ENCODE measurements at places on chromosomes 12 and 14. TPM values are rescaled to one million over a fixed set of nuclear protein-coding genes. Genes with fewer than 3 reads are reported as not detected.

The C12orf60 gene
- 2.0 TPM for total RNA-seq

The NFE2 gene
- total RNA-seq = 1.1 TPM

The MDGA2 gene
- 2.1 TPM for total RNA-seq

The ANKRD13A gene
- total RNA-seq = 87.4 TPM

The BEGAIN gene
- 5.1 TPM for total RNA-seq

The ACRBP gene
- total RNA-seq = 2.3 TPM

The LRRC10 gene
- total RNA-seq = not detected

The CDKN1B gene
- 73.5 TPM for total RNA-seq

The BICDL1 gene
- total RNA-seq = 8.6 TPM

The PDE3A gene
- 5.5 TPM for total RNA-seq

The GDF3 gene
- total RNA-seq = not detected

The PRH2 gene
- total RNA-seq = 1.8 TPM

The LMO3 gene
- 9.6 TPM for total RNA-seq

The INTS13 gene
- 22.1 TPM for total RNA-seq

The OVCH1 gene
- not detected for total RNA-seq

The KRT72 gene
- total RNA-seq = not detected

The LGR5 gene
- total RNA-seq = 0.64 TPM

The CMAS gene
- total RNA-seq = 45.4 TPM

The LAG3 gene
- total RNA-seq = 0.73 TPM

GRCh38 chr12:41188841-41189394, 798 bp downstream of the PDZRN4 start:
- DNase-seq = no peak

DNA sequence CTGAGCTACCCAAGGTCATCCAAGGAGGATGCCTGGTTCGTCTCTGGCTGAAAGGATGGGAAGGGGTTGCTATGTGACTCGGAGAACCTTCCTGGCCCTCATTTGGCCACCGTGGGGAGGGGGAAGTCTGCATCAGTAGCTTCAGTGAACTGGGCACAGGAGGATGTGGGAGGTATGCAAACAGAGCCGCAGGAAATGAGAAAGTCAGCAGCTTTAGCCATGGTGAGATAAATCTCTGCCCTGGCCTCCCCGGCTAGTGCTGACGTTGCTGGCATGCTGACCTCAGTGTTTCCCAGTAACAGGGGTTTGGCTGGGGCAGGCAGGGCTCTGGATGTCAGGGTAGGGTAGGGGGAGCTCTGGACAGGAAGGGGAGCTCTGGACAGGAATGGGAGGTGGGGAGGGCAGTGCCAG, 2.3 kb upstream of the CEBPE start:
- DNase-seq = no peak

GRCh38 chr12:66688846-66689439, 10.1 kb upstream of the GRIP1 start:
- peak; percentile 30 for DNase-seq

- DNase-seq = no peak
Observed at GRCh38 chr12:51189790-51190355, 16.9 kb upstream of the TFCP2 start.

GRCh38 chr12:96606644-96607043, 117.3 kb downstream of the CFAP54 start:
- no peak for DNase-seq

- DNase-seq = no peak
Observed at GRCh38 chr12:105318651-105319483, 11.6 kb upstream of the C12orf75 start.

DNA sequence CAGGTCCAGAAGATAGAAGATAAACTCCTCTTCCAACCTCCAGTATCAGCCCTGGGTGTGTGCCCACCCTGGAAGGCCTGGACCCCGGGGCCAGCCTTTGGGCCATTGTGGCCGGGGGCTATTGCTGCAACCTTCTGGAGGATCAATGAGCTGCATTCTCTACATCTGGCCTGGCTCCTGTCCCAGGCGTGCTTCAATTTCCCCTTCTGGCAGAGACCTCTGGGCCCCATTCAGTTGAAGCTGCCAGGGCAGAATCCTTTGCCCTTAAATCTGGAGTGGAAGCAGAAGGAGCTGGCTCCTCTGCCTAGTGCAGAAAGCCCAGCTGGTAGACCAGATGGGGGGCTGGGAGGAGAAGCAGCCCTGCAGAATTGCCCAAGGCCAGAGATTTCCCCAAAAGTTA, 10.0 kb downstream of the NYNRIN start:
- DNase-seq = no peak

- no peak for DNase-seq
Observed at GRCh38 chr12:105865886-105866285, 272.9 kb downstream of the NUAK1 start.

DNA sequence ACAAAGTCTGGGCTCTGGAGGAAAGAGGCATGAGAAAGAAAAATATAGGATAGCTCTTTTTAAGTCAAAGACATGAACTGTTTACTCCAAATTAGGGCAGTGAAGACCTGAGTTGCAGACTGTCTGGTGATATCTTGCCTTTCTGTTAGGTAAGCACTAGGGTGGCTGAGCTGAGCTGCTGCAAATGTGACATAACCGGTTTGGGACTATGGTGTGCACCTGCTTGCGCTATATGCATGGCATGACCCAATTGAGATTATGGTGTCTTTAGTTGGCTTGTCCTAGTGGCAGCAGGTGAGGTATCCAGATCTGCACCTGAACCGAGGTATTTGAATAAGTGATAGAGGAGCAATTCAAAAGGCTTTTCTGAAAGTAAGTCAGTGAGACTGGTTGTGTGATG, 345.6 kb downstream of the APAF1 start:
- DNase-seq = no peak

DNA sequence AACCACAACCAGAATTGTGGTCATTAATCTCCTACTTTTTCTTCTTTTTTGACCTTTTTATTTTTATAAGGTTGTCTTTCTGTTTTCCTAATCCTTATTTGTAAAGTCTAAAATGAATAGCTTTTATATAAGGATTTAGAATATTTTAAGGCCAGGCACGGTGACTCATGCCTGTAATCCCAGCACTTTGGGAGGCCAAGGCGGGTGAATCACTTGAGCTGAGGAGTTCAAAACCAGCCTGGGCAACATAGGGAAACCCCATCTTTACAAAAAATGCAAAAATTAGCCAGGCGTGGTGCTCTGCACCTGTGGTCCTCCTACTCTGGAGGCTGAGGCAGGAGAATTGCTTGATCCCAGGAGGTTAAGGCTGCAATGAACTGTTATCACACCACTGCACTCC, 55.1 kb downstream of the IFT81 start:
- DNase-seq = no peak

- no peak for DNase-seq
Observed at GRCh38 chr12:42828836-42829235, 239.3 kb upstream of the PRICKLE1 start.

DNA sequence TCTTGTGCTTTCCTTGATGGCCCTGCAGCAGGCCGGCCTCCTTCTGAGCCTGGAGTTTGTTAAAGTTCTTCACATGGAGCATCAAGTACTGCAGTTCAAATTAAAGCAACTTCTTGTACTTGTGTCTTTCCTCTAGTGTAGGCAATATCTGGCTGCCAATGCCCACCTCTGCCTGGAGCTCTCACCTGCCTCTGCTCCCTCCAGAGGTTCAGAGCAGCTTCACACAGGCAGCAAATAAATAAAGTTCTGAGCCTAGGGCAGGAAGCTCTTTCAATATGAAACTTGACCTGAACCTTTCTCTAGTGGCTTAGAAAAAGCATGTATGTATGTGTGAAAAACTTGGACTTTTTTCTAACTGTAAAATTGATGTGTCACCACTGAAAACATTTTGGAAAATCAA, 65.9 kb downstream of the ITPR2 start:
- no peak for DNase-seq

DNA sequence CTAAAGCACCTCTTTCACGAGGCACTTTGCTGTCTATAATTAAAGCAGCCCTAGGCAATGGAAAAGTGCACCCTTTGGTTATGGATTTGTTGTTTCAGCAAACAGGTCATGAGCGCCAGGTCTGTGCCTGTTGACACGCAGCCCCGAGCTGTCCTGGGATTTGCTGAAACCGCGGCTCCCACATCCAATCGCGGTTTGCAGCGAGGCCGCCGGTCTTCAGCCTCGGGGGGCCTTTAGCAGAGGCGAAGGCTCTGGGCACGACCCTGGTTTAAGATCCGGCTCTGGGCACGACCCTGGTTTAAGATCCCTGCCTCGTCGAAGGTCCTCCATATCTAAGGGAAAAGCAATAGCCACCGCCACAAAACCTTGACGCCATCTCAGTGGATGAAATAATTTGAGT, 79.2 kb downstream of the GLT1D1 start:
- no peak for DNase-seq

- DNase-seq = no peak
Observed at GRCh38 chr12:65668981-65669695, 155.1 kb upstream of the HMGA2 start.

- no peak for DNase-seq
Observed at GRCh38 chr12:2393016-2393415, 340.2 kb downstream of the CACNA1C start.

GRCh38 chr12:47458279-47458678, 247.6 kb downstream of the RPAP3 start:
- no peak for DNase-seq

DNA sequence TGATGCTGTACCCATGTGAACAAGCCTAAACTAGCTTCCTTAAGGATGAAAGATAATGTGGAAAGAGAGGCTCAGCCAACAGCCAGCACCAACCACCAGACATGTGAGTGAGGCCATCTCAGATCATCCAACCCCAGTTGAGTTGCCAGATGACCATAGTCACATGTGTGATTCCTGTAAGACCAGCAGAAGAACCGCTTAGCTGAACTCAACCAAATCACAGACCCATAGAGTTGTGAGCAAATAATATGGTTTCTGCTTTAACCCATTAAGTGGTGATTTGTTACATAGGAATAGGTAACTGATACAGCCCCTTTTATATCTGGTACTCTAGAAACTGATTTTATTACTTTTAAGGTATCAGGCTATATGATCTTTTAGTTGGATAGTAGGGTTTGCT, 17.6 kb upstream of the ELK3 start:
- no peak for DNase-seq

DNA sequence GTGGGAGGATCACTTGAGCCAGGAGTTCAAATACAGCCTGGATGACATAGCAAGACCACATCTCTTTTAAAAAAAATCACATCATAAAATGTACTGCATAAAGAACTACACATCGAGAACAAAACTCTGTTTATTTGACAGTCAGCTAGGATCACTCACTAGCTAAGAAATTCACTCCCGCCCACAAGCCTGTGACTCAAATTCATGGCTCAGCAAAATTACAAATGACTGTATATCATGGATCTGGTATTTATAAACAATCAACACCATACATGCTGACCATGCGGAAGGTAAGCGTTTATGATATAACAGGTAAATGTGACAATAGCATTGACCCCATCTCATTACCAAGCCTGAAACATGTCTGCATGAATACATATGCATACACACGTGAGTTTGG, 206.5 kb downstream of the EFCAB11 start:
- no peak for DNase-seq

DNA sequence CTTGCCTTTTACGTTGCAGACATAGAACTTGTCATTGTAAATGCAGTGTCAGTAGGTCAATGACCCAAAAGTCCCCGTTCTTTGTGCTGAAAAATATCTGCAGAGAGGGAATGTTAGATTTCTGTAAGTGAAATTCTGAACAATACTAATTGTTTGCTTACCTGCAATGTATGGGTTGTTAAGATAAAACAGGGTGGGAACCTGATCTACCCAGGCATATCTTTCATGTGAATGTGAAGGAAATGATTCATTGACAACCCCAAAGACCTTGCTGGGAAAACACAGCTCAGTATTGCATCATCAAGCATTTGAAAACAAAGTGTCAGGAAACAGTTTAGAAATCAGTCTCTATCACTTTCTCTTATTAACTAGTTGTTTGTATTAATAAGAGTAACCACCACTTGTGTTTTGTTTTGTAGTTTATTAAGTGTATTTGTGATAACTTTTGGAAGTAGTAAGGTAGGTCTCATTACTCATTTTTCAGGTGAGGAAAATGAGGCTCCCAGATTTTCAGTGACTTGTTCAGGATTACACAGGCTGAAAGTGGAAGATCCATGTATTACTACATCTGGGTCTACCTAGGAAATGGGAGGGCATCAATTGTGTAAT, 57.9 kb upstream of the SLC38A2 start:
- DNase-seq = no peak

DNA sequence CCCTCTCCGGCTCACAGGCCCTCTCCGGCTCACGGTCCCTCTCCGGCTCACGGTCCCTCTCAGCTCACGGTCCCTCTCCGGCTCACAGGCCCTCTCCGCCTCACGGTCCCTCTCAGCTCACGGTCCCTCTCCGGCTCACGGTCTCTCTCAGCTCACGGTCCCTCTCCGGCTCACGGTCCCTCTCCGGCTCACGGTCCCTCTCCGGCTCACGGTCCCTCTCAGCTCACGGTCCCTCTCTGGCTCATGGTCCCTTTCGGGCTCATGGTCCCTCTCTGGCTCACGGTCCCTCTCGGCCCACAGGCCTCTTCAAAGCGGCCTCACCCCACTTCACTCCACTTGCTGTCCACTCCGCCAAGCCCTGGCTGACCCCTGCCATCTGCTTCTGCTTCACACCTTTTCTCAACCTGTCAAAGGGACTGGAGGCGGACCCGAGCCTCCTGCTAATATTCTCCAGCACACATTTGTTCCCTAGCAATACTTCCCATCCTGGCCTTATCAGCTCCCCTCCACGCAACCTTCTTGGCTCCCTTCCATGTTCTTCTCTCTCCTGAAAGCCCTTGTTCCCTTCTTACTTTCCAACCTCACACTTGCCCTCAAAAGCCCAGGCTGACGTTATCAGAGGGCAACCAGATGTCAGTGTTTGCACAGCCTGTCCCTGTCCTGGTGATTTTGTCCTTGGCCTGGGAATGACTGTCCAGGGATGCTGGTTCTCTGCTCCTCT, 176.7 kb downstream of the CALM1 start:
- DNase-seq = no peak

- no peak for DNase-seq
Observed at GRCh38 chr14:68877993-68878575, 85.2 kb upstream of the ZFP36L1 start.

DNA sequence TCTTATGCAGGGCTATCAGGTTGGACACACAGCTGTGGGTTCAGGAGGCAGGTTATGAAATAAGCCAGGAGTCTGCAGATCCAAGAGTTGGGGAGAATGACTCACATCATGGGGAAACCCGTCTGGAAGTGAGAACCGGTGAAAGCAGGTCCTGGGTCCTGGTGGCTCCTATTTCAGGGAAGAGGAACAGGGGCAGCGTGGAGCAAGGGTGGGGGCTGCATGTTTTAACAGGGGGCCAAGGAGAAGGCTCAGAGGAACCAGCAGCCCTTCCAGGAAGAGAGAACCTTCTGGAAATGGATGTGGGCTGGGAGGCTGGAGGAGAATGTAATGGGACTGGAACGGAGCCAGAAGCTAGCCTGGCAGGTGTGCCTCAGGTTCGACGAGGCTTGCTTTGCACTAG, 7.8 kb upstream of the KRT74 start:
- DNase-seq = peak; percentile 36

Data from prostate gland (tissue), 2 donors.